ENCODE measurements at places on chromosomes 12 and 14.

DNA sequence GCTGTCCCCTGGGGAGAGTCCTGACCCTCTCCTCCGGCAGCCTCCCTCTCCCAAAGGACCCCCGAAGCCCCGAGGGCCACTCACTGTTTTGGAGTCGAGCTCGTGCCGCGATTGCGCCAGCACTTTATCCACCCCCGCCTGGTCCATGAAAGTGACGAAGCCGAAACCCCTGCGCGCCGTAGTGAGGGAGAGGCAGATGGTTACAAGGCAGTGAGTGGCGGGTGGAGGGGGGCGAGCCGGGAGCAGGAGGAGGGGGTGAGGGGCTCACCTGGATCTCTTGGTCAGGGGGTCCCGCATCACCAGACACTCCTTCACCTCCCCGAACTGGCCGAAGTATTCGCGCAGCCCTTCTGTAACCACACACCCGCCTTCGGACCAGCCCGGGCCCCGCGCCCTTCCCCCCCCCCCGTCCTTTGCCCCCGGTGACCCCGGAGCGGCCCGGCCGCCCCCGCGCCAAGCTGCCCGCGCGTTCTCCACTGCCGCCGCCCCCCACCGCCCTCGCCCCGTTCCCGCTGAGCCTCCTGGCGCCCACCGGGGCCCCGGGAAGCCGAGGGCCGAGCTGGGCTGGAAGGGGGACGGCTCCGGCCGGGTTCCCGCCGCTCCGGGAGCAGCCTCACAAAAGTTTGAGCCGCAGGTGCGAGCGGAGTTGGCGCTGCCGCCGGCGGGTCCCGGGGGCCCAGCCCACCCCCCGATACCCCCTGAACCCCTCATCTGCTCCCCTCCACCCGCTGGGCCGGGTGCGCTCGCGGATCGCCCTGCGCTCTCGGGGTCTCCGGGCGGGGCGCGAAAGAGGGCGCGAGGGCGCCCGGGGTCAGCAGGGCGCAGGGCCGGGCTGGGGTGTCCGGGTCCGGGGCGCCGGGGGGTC, 808 bp downstream of the MSI1 start:
- no peak for DNase-seq

GRCh38 chr14:104751539-104752422, 1.2 kb upstream of the SIVA1 start:
- DNase-seq, result no peak

GRCh38 chr14:24290746-24291145, 8.8 kb downstream of the DHRS1 start:
- no peak for DNase-seq

DNA sequence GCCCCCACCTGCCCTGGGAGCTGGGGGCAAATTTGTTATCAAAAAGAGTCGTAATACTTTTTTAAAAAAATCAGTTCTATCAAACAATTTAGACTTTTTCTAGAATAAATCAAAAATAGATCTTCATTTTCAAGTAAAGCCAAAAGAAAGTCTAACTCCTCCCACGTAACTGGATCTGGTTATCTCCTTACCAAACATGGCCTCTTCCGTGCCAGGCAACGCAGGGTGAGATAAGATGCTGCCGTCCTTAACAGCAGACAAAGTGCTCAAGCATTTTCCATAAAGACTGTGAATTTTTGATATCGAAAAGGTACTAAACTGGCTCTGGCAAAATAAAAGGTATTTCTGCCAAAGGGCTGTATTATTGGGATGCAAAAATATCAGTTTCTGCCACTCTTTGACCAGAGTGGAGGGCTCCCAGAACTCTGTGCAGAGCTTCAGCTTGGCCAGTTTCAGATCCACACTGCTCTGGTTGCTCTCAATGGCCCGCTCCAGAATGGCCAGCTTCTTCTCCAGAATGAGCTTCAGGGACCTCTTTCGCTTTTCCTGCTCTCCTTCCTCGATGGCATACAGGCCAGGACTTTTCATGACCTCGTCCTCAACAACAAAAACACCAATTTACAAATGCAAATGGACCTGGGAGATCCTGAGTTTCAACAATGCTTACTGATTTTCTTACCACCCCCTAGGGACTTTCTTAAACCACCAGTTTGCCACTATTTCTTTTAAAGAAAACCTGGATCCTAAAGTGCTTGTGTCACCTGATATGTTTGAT, 29.0 kb downstream of the NRDE2 start:
- no peak for DNase-seq

DNA sequence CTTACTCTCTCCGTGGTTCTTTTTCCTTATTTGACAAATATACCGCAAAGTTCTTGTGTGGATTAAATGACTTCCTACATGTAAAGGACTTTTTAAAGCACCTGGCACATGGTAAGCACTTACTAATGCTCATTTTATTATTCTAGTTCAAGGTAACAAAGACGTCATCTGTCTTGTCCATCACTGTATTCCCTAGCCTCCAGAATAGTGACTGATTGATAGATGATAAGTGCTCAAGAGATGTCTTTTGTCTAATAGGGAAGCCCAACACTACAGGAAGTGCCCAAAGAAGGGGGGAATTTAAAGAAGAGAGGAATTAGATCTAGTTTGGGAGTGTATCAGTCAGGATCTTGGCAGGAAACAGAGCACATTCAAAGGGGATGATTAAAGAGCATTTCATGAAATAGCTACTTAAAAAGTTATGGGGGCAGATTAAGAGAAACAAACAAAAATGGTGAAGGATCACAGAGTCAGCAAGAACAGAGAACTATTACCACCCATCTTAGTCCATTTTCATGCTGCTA, 151.9 kb downstream of the GXYLT1 start:
- no peak for DNase-seq

GRCh38 chr14:95841668-95842067, 35.0 kb upstream of the TUNAR start:
- no peak for DNase-seq
